ENCODE measurements at places on chromosomes 2 and 18. TPM values are rescaled to one million over a fixed set of nuclear protein-coding genes. Genes with fewer than 3 reads are reported as not detected.

Gene KDM3A
- 18.4 TPM for total RNA-seq

Gene ZNF513
- total RNA-seq, result 17.7 TPM

Gene B3GNT7
- total RNA-seq, result 0.64 TPM

Gene PLGLB2
- not detected for total RNA-seq

Gene CRACDL
- 51.9 TPM for total RNA-seq

Gene SF3B1
- 88.6 TPM for total RNA-seq

Gene TEKT4
- not detected for total RNA-seq

Gene TMEM150A
- total RNA-seq, result 26.7 TPM

DNA sequence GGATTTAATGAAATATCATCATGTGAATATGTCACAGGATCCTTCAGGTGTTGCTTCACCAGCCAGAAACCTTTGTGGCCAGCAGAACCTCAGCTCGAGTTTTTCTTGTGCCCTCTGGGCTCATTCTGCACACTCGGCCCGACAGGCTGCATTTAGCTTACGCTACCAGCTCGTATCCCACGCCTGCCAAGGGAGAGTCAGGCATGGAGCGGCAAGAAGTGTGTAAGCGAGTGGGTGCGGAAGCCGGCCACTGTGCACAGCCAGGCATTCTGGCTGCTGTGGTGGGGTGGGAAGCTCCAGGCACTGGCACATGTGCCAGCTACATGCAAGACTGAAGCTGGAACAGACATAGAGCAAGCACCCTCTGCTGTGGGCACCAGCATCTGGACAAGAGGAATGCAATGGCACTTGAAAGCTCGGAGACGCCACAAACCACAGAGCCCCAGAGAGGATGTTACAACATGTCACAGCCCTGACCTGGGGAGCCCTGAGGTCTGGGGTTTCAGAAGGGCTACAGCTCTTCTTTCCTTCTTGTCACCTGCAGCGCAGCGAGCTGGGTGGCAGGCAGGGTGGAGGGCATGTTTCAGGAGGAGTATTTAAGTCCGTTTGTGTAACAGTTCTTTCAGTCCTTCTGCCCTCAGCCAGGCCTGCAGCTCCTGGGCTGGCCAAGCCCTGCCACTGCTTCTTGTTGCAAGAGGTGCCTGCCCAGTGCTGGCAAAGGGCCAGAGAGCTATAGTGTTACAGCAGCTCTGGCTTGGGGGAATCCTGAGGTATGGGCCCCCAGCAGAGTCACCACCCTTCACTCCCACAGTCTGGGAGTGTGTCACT lies 257.3 kb upstream of the HNMT start:
- no peak overlapping the region for H3K4me3 ChIP-seq
- no peak overlapping the region for H3K27ac ChIP-seq
- no peaks in the 10 kb centered on the region for H3K36me3 ChIP-seq
- H3K4me1 ChIP-seq, result no peaks in the 10 kb centered on the region
- DNase-seq, result no peak
- H3K27me3 ChIP-seq, result no peaks in the 10 kb centered on the region

- no peak overlapping the region for H3K4me3 ChIP-seq
- no peaks in the 10 kb centered on the region for H3K36me3 ChIP-seq
- H3K27ac ChIP-seq, result no peak overlapping the region
- no peaks in the 10 kb centered on the region for H3K27me3 ChIP-seq
- no peaks in the 10 kb centered on the region for H3K4me1 ChIP-seq
- DNase-seq, result no peak
These were observed 853.9 kb downstream of the LRRTM4 start for GRCh38 chr2:76668279-76668678.

GRCh38 chr2:11029136-11029535 lies 117.4 kb downstream of the KCNF1 start:
- no peak overlapping the region for H3K4me3 ChIP-seq
- H3K4me1 ChIP-seq, result no peaks in the 10 kb centered on the region
- DNase-seq, result no peak
- no peaks in the 10 kb centered on the region for H3K36me3 ChIP-seq
- no peak overlapping the region for H3K27ac ChIP-seq

GRCh38 chr2:213161759-213162515 lies 10.5 kb upstream of the IKZF2 start:
- H3K4me3 ChIP-seq, result no peak overlapping the region
- no peaks in the 10 kb centered on the region for H3K36me3 ChIP-seq
- no peak for DNase-seq
- H3K4me1 ChIP-seq, result peaks cover 5% of the 10 kb centered on the region
- H3K27me3 ChIP-seq, result no peaks in the 10 kb centered on the region
- H3K27ac ChIP-seq, result no peak overlapping the region

DNA sequence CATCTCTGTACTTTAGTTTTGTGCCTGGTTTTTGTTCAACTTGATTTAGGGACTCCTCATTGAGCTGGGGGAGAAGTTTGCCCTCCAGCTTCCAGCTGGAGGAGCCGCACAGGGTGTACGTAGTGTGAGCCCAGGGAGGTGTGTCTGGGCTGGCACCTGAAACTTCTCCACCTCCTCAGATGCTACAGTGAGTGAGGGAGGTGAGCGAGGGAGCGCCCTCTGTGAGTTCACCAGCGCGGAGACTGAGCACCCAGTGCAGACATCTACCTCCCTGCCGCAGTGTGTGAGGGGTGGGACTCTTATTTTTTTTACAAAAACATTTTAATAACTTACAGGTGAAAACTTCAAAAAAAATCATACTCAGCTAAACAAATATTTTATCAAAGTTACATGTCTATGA lies 204.2 kb upstream of the HS6ST1 start:
- H3K36me3 ChIP-seq, result no peaks in the 10 kb centered on the region
- DNase-seq, result no peak
- H3K4me3 ChIP-seq, result no peak overlapping the region
- no peaks in the 10 kb centered on the region for H3K4me1 ChIP-seq
- H3K27me3 ChIP-seq, result no peaks in the 10 kb centered on the region

- H3K27ac ChIP-seq, result no peak overlapping the region
- no peaks in the 10 kb centered on the region for H3K4me1 ChIP-seq
These were observed 63.3 kb upstream of the GALNT5 start for GRCh38 chr2:157194097-157194688.

GRCh38 chr2:85135660-85135914 lies 2.4 kb downstream of the TCF7L1 start:
- no peaks in the 10 kb centered on the region for H3K27me3 ChIP-seq
- H3K4me3 ChIP-seq, result peak overlapping the region; percentile 98
- no peaks in the 10 kb centered on the region for H3K36me3 ChIP-seq
- DNase-seq, result no peak

GRCh38 chr2:144324446-144325045 lies 195.4 kb downstream of the ZEB2 start:
- no peaks in the 10 kb centered on the region for H3K27me3 ChIP-seq
- H3K36me3 ChIP-seq, result no peaks in the 10 kb centered on the region
- H3K4me1 ChIP-seq, result no peaks in the 10 kb centered on the region
- no peak overlapping the region for H3K4me3 ChIP-seq
- no peak overlapping the region for H3K27ac ChIP-seq
- DNase-seq, result no peak

DNA sequence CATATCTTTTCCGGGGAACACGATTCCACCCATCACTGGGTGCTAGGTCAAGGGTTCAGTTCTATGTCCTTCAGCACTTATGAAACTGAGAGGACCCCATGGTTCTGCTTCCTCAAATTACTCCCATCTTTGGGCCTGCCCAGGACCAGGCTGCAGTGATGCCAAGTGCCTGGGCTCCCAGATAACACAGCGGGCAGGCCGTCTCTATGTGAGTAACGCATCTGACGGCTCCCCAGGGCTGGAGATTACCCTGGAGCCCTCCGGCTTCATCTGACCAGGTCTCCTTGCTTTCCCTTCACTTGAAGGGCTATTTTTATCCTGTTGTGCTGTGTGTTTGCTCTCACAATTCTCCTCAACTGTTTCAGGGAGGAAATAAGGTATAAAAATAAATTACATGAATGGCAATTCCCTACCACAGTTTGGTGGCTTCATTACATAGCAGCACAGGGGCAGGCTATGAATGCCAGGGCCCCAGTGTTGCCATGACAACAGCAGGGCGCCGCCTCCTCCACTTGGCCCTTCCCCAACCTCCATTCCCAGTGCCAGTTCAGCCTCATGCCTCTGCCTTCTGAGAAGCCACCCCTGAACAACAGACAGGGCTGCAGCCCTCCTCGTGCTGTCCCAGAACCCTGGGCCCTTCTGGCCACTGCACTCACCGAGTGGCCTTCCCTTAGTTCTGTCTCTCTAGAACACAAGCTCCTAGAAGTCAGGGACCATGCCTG lies 25.4 kb upstream of the TMEM131 start:
- H3K36me3 ChIP-seq, result no peaks in the 10 kb centered on the region
- H3K4me3 ChIP-seq, result no peak overlapping the region

DNA sequence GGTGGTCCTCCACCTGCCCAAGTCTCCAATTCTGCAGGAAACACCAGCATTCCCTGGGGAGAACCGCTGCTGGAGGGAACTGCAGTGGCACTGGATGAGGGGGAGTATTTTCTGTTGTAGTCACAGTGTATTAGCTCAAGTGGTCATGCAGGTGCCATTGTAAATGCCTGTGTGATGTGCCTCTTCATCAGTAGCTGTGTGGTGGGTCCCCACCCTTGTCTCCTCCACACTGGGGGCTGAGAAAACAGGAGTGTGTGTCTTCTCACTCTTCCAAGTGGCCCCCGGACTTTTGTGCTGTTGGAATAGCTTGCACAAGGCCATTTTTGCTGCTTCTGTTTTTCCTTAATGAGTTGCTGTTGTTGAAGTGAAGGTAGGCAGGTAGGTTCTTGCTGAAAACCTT lies 8.7 kb downstream of the NCK2 start:
- no peaks in the 10 kb centered on the region for H3K27me3 ChIP-seq
- H3K4me3 ChIP-seq, result no peak overlapping the region
- DNase-seq, result no peak
- peaks cover 2% of the 10 kb centered on the region for H3K4me1 ChIP-seq

DNA sequence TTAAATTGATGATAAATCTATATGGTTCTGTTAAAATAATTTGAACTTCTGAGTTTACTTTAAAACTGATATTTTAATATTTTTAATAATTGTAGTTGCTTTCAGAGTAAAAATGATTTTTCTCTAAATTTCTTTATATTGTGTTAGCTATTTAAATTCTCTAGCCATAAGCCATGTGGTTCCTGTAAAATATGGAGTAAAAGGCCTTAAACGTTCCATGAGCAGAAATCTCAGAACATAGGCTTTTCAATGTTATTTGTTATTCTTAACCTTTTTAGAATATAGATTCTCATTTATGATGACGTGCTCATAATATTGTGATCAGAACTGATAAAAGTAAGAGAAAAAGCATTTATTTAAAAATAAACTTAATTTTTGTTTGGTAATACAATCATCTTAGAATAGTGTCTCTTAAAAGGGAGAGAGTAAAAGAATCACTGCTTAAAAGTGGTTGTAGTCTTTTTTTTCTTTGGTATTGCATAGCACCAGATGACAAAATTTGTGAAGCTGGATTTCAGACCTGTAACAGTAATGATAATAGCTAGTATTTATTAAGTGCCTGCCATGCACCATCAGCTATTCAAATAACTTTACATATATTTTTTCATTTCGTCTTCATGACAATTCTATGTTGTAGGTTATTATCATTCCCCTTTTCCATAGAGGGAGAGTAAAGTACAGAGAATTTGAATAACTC lies 2.7 kb downstream of the BMPR2 start:
- no peaks in the 10 kb centered on the region for H3K27me3 ChIP-seq
- no peak for DNase-seq
- peak overlapping the region; percentile 97 for H3K4me3 ChIP-seq
- H3K4me1 ChIP-seq, result no peaks in the 10 kb centered on the region

- H3K4me3 ChIP-seq, result no peak overlapping the region
- H3K4me1 ChIP-seq, result no peaks in the 10 kb centered on the region
- H3K27me3 ChIP-seq, result no peaks in the 10 kb centered on the region
- H3K36me3 ChIP-seq, result no peaks in the 10 kb centered on the region
- no peak overlapping the region for H3K27ac ChIP-seq
These were observed 11.9 kb downstream of the SDC1 start for GRCh38 chr2:20212871-20213503.

DNA sequence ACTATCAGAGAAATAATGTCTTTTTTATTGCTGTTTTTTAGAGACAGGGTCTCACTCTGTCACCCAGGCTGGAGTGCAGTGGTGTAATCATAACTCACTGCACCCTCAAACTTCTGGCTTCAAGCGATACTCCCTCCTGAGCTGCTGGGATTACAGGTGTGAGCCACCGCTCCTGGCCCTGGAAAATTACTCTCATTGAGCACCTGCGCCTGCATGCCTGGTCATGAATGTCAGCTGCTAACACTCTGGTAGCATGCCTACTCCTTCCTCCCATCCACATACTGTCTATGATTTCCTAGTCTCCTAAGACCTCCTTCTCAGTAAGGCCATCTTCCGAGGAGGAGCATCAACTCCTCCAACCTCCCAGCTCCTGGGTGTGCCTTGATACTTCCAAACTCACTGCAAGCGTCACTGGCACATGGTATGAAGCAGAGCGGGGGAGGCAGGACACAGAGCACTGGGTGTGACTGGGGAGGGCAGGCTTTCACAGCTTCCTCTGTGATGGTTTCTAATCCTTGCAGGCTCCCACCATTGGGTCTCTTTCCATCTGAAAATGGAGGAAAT lies 1.6 kb upstream of the MAP2 start:
- peaks cover 8% of the 10 kb centered on the region for H3K4me1 ChIP-seq
- no peaks in the 10 kb centered on the region for H3K27me3 ChIP-seq

DNA sequence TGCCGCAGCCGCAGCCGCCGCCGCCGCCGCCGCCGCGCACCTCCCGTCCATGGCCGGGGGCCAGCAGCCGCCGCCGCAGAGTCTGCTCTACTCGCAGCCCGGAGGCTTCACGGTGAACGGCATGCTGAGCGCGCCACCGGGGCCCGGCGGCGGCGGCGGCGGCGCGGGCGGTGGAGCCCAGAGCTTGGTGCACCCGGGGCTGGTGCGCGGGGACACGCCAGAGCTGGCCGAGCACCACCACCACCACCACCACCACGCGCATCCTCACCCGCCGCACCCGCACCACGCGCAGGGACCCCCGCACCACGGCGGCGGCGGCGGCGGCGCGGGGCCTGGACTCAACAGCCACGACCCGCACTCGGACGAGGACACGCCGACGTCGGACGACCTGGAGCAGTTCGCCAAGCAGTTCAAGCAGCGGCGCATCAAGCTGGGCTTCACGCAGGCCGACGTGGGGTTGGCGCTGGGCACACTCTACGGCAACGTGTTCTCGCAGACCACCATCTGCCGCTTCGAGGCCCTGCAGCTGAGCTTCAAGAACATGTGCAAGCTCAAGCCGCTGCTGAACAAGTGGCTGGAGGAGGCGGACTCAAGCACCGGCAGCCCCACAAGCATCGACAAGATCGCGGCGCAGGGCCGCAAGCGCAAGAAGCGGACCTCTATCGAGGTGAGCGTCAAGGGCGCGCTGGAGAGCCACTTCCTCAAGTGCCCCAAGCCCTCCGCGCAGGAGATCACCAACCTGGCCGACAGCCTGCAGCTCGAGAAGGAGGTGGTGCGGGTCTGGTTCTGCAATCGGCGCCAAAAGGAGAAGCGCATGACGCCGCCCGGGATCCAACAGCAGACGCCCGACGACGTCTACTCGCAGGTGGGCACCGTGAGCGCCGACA lies 2.4 kb downstream of the POU3F3 start:
- no peak for DNase-seq
- H3K36me3 ChIP-seq, result no peaks in the 10 kb centered on the region
- peaks cover 19% of the 10 kb centered on the region for H3K27me3 ChIP-seq
- no peaks in the 10 kb centered on the region for H3K4me1 ChIP-seq
- peak overlapping the region; percentile 35 for H3K4me3 ChIP-seq
